ENCODE measurements at places on chromosomes 5 and 9. TPM values are rescaled to one million over a fixed set of nuclear protein-coding genes. Genes with fewer than 3 reads are reported as not detected.

- DNase-seq: no peak
These were observed 252.5 kb downstream of the TLE4 start for GRCh38 chr9:79824265-79824664.

Gene PLPP7
- total RNA-seq: 5.8 TPM

Gene PLPP1
- total RNA-seq: 13.2 TPM

Gene MBLAC2
- total RNA-seq: 7.3 TPM

Gene RNF145
- 92.1 TPM for total RNA-seq

Gene IL4
- total RNA-seq: not detected

All from neural crest cell (in vitro differentiated cells).